ENCODE measurements at places on chromosomes 6 and 20. TPM values are rescaled to one million over a fixed set of nuclear protein-coding genes. Genes with fewer than 3 reads are reported as not detected.

- DNase-seq: no peak
Measured at GRCh38 chr6:168148231-168148849, 69.3 kb upstream of the FRMD1 start.

The TRIM15 gene
- not detected for total RNA-seq

DNA sequence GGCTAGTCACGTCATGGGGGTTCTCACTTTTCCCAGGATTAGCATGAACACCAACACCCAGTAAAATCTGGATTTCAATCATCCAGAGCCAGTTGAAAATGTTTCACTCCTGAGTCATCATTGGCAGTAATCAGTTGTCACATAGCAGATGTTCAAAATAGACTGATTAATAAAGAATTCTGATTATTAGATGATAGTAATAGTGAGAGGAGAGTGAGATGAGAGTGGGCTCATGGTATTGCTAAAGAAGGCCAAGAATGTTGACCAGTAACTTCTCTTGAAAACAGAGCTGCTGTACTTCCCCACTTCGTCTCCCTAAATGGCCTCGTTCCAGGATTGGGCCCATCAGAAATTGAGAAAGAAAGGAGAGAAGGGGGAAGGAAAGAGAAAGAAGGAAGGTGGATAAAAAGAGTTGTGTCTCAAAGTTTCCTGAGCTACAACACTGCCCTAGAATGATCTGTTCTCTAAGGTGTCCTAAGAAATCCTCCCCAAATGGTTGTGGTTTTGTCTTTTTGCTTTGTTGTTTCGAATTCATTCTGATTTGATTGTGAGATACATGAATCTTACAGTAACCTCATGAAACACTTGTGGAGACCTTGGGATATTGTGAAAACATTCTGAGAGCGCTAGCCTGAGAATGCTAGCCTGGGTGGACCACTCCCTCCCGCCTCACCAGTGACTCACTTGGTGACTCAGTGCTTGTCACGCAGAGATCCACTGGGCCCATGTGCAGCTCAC is 502.2 kb upstream of the JARID2 start:
- DNase-seq: no peak

DNA sequence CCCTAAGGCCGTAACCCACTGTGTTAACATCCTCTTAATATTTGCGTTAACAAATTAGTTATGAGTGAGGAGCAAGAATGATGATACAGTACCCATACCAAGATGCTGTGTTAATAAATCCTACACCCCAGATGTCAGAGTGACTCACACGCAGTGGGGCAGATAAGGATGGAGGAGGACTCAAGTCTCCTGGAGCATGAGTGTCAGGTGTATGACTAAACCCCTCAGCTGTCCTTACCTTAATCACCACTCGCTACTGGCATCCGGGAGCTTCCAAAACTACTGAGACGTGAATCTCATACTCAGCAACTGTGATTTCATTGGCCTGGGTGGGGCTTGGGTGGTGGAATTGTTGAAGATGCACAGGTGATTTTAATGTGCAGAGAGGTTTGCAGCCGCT is 131.3 kb upstream of the MTHFD1L start:
- DNase-seq: no peak

The ENPP3 gene
- not detected for total RNA-seq

The PLN gene
- total RNA-seq: not detected

- DNase-seq: no peak
Measured at GRCh38 chr20:10994991-10995700, 321.3 kb upstream of the JAG1 start.

DNA sequence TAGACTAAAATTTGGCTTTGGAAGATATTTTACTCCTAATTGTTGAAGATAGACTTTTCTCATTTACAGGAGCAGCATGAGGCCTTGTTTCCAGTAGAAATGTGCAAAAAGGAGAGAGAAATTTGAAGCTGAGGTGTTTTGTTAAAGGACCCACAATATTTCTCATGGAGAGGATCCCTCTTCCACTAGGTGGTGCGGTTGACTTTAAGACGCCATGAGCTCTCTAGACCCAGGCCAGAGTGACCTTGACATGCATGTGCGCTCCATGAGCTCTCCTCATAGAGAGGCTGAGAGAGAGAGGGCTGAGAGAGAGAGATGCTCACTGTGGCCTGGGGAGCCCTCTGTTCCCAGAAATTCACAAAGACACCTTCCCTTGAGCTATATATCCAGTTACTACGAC is 861.2 kb upstream of the EYS start:
- DNase-seq: no peak

- no peak for DNase-seq
Measured at GRCh38 chr20:37376791-37377190, 30.9 kb downstream of the SRC start.

DNA sequence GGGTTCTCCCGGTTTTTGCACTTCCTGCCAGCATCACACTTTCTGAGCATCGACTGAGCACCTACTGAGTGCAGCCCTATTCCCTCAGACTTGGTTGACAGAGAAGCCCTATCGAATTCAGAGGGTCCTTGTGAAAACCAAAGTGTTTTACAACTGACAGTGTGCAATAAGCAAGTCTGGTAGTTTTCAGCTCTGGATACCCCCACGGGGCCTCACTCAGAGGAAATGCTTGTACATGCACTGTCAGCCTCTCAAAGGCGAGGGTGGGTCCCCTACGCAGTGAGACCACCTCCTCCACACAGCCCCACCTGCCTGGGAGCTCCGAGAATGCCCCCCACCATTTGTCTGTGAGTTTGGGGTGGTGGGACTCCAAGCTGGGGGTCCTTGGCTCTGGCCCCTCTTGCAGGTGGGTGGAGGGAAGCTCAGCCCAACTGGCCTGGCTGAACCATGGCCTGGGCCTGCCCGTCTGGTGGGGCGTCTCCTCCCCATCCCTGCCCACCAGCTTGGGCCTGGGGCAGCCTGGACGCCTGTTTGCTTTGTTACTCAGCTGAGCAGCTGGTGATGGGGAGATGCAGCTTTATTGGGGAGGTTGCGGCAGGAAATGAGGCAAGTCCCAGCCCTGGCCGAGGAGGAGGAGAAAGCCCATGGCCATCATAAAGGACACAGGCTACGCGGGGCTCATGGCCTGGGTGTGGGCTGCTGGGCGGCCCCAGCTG is 1.7 kb downstream of the SPDEF start:
- DNase-seq: no peak

The PRR18 gene
- total RNA-seq: not detected

- no peak for DNase-seq
Measured at GRCh38 chr6:3438190-3439167, 18.4 kb downstream of the SLC22A23 start.

DNA sequence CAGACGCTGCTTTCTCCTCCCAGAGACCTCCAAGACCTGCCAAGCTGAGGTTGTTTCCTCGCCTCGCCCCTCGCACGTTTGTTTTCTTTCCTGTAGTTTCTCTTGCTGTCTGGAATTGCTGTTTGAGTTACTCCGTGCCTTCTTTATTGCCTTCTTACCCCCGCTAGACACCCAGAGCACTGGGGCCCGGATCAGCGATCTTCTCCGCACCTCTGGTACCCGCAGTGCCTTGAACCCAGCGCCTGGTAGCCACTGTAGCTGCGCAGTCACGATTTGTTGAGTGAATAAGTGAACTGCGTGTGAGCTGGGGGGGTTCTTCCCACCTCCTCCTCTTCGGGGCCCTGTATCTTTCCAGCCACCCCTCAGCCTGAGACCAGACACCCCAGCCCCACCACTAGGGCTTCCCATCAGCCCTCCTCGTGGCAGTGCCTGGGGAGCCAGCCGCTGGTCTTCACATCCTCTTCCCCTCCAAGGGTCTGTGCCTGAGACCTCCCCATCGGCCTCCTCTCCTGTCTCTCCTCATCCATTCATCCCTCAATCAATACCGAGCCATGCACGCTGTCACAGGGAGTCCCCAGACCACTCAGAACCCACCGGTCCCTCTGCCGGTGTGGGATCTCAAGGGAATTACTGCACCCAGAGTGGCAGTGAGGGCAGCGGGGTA is 849 bp upstream of the BMP7 start:
- no peak for DNase-seq

- no peak for DNase-seq
Measured at GRCh38 chr6:21826023-21826422, 232.5 kb downstream of the SOX4 start.

The ZSWIM3 gene
- total RNA-seq: 4.4 TPM

The CLVS2 gene
- total RNA-seq: not detected

DNA sequence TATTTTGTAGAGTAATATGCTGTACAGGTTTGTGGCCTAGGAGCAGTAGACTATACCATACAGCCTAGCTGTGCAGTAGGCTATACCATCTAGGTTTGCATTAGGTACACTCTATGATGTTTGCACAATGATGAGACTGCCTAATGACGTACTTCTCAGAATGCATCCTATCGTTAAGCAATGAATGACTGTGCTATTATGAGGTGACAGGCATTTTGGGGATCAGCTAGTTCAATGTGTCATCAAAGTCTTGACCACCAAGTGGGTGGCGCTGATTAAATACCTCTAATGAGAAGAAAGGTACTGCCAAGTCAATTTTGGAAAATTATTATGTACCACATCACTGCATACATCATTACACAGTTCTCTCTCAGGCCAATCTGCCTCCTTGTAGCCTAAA is 190.2 kb downstream of the BACH2 start:
- DNase-seq: no peak

DNA sequence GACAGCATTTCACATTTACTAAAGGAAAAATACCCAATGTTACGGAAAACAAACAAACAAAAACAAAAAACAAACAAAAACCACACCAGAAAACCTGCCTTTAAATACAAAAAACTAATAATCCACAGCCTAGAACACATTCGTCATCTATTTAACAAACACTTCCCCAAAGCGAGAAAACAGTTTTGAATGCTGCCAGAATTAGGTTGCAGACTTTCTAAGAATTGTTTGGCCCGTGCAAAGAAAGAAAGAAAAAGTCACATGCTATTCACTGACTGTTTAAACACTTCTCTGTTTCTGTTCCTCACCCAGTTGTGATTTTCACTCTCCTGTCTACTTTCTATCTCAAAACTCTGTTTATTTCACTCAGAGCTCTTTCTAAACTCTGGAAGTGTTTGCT is 52.5 kb downstream of the BCAS1 start:
- no peak for DNase-seq

GRCh38 chr6:31403283-31404060 is at the start of gene MICA:
Gene MICA (plus strand): TSS chr6:31403595. CDS start chr6:31403633, 38 bp downstream.
- DNase-seq: peak; percentile 90

DNA sequence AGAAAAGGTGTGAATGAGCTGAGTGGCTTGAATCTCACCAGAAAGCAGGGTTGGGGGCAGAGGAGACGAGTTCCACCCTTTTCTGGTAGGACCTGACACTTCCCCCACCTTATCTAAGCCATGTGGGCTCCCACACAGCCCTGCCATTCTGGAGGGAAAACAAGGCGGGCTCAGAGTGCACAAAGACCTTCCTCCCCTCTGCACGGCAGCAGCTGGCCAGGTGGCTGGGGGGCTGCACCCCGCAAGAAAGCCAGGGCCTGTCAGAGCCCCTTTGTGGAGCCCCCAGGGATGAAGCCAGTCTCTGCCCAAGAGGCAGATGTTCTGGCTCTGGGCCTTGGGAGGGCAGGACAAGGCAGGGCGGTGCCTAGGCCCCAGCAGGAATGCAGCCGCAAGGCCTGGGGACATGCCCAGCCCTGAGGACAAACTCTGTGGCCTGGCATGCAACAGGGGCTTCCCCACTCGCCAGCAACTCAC is 48.4 kb upstream of the DSN1 start:
- no peak for DNase-seq

The SRMS gene
- not detected for total RNA-seq

DNA sequence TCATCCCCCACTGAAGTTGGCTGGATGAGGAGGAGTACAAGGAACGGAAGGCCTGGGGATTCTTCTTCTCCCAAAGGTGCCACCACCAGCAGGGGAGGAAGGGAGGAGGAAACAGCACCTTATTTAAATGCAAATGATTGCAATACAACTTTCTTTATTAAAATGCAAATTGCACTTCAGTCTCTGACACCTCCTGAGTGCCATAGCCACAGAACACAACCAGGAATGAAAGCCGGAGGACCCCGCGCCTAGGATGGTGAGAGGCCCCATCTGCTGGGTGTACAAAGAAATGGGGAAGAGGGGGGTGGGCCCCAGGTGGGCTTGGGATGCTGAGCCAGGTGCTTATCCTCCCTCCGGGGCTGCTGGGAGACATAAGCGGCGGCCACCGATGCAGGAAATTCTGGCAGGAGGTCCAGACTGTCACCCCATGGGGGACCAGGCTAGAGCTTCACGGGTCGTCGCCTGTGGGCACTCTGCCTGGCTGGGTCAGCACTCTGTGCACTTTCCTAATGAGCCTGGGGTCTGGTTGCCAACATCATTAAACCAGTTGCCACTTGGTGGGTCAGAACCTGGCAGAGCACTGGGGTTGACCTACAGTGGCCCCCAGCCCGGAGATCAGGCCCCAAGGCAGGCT is 154.2 kb upstream of the MLN start:
- DNase-seq: no peak

DNA sequence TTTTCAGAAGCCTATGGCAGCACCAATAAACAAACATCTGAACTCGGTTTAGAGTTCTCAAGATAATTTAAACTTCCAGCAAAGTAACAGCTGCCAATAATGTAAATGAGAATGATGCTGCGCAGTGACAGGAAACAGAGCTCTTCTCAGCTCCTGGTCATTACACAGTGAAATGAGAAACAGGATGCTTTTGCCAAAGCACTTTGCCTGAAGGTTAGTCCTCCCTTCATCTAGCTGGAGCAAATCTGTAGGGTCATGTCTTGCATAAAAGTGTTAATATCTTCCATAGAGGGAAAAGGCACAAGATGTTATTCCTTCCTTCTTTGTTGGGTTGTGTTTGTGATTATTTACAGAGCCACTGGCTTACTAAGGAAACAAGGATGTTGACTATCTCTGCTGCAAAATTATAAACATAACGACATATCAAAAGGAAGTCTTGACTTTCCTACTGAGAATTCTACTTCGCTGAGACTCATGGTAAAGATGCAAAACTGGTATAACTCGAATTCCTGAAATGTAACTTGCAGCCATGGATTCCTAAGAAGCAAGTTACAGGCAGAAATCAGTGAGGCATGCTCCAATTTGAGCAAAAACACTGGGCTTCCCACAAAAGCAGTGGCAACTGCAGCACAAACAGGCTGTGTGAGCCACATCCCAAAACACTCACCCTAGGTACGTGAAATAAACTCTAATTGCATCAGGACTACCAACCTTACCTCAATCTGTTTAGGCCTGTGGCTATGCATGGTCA is 102.5 kb upstream of the BEND6 start:
- DNase-seq: no peak

The CRNKL1 gene
- total RNA-seq: 20.6 TPM

The LTB gene
- 1.2 TPM for total RNA-seq

DNA sequence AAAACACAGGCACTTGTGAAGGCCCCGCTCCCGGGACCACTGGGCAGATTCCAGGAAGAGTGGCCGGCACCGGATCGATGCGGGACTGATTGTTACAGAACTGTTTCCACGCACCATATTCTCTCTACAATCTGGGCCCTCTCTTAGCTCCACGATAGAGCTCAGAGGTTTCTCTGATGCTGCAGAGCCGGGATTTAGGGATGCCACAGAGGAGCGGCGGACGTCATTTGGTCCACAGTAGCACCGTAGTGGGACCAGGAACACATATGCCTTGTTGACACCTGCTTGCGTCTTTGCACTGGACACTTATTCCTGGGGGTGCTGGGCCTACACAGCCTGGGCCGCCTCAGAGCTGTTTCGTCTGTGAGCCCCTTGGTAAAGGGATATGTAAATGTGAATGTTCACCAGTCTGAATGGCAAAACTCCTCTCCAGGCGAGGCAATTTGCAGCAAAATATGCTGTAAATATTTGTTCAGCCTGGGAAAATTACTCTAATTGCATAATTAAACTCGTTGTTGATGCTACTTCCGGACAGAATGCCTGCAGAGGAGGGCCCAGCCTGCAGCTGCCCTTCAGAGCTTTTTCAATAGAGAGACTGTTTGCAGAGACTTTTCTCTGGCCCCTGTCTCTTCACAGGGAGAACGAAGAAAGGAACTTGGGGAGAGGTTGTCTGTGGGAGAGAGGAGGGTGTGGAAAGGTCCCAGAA is 9.4 kb downstream of the PCK1 start:
- no peak for DNase-seq

Data from endothelial cell of umbilical vein (primary cell).